ENCODE measurements at places on chromosomes 13 and 19. TPM values are rescaled to one million over a fixed set of nuclear protein-coding genes. Genes with fewer than 3 reads are reported as not detected.

Gene VSIG10L
- 0.89 TPM for total RNA-seq

Gene SOX21
- total RNA-seq = not detected

Gene PAN3
- 18.5 TPM for total RNA-seq

Gene TMPRSS9
- not detected for total RNA-seq

Gene KLK1
- total RNA-seq = not detected

Gene STX10
- 73.0 TPM for total RNA-seq

Gene LGI4
- total RNA-seq = 0.05 TPM

Gene PKN1
- 166 TPM for total RNA-seq

Gene C19orf81
- total RNA-seq = not detected

Gene DACH1
- total RNA-seq = not detected

Gene PPP6R1
- total RNA-seq = 30.9 TPM

Gene RUBCNL
- total RNA-seq = 0.30 TPM

Gene PSENEN
- total RNA-seq = 9.5 TPM

Gene HIF3A
- 2.4 TPM for total RNA-seq

Gene AXL
- 345 TPM for total RNA-seq

Gene UPF1
- total RNA-seq = 111 TPM

Gene DCT
- total RNA-seq = 0.09 TPM

Gene TNFRSF19
- total RNA-seq = 2.4 TPM

Gene RNF225
- total RNA-seq = not detected

Gene PSG1
- total RNA-seq = not detected

Gene ZNF615
- 13.3 TPM for total RNA-seq

Gene RDH8
- not detected for total RNA-seq
